ENCODE measurements at places on chromosomes 5 and 9.
A peak's percentile ranks its signal among the peaks of the same experiment; 100 is the strongest.

- DNase-seq, result no peak
Measured at GRCh38 chr5:26227245-26227644, 811.1 kb downstream of the CDH9 start.

DNA sequence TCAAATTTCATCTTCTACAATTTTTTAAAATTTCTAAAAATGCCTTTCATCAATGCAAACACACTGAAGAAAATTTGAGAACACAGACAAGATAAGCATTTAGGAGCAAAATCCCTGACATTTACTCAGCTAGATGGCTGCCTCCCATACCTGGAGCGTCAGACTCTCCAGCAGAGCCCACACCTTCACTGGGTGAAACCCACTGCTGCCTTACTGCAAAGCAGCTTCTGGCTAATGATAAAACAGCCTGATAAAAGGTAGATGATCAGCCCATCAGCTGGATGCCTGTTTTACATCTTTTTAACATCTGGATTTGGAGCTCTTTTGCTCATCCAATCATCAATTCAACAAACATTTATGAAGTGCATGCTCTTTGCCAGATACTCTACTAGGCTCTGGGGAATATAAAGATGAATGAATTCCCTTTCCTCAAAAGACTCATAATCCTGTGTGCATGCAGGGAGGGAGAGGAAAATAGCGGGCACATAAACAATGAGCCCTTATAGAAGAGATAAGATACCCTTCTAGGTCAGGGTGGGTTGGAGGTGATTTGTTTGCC is 271.2 kb downstream of the SAXO1 start:
- no peak for DNase-seq

DNA sequence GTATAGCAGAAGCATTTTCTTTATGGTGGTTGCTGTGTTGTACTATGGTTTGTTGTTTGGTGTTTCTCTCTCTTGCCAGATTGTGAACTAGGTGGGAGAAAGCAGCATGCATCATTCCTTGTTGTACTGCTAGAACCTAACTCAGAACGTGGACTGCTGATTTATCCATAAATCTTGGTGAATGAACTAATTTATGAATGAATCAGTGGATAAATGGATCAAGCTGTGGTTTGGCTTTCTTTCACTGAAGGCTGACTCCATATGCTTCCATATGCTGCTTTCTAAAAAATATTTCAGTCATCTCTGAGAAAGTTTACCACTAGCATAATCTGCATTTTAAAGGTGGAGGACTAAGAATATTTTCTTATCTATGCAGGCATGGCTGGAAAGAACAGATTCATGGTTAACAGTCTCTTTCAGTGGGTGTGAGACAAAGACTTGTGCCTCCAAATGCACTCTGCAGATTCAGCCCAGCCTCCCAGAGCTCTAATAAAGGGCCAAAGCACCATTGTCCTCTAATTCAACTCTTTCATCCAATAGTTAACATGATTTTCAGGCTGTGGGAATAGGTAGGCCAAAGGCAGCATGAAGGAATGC is 237.7 kb downstream of the SH3GL2 start:
- DNase-seq, result no peak

GRCh38 chr5:75152860-75153259 is 83.8 kb downstream of the ANKRD31 start:
- no peak for DNase-seq

- no peak for DNase-seq
Measured at GRCh38 chr9:68698943-68699509, 6.0 kb upstream of the PIP5K1B start.

DNA sequence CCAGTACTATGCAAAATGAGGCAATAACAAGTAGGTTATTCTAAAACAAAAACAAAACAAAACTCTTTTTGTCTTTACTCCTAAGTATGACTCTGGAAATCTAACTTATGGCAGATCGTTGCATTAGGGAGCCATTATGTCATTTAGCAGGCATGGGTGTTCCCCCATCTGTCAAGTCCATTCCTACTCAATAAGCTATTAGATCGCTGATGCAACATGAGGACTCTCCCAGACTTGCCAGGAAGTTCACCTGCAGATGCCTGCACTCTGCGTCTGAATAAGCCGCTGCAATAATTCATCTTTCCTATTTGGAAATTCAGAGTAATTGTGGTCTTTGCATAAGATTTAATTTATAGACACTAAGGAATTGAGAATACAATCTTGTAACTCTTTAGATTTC is 585.0 kb downstream of the KIF4B start:
- no peak for DNase-seq

- DNase-seq, result no peak
Measured at GRCh38 chr5:102324714-102325113, 28.6 kb upstream of the SLCO4C1 start.

GRCh38 chr5:14655146-14655741 is 9.3 kb upstream of the OTULIN start:
- DNase-seq, result no peak

- no peak for DNase-seq
Measured at GRCh38 chr9:107242073-107243030, 40.7 kb upstream of the RAD23B start.

- no peak for DNase-seq
Measured at GRCh38 chr9:115845648-115846312, 307.8 kb upstream of the PAPPA start.

GRCh38 chr9:25094518-25094917 is 548.8 kb upstream of the IZUMO3 start:
- no peak for DNase-seq

DNA sequence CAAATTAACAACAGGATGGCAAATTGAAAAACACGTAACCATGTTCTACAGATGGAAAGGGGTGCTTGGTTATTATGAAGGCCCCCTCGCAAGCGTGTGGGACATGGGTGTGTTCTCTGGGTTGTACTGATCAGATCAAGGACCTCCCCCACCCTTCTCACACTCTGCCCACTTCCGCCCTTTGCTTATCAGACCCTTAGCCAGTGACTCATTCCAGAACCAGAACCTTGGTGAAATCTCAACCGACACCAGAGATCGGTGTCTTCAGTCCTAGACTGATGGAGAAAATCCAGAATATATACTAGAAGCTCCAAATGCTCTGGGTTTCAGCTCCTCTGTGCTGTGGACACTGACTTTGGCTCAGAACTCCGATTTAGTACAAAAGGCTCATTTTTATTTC is 64.9 kb downstream of the PTTG1 start:
- DNase-seq, result peak; percentile 34

DNA sequence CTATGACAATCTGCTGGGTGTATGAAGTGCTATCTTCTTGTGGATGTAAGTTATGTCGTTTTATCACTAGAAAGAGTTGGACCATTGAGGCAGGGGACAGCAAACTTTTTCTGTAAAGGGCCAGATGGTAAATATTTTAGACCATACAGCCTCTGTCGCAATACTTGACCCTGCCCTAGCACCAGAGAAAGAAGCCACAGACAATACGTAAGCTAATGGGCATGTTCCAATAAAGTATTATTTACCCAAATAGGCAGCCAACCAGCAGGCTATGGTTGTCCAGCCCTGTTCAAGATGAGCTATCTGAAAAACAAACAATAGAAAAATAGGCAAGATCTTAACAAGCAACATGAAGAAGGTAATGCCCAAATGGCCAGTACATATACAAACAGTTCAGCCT is 36.4 kb downstream of the MTX3 start:
- no peak for DNase-seq

All from CD4-positive, alpha-beta T cell treated with Interferon alpha-2 for 1 hour (primary cell).